RPMI7951 (cell line): ENCODE measurements at places on chromosomes 6 and 20. TPM values are rescaled to one million over a fixed set of nuclear protein-coding genes. Genes with fewer than 3 reads are reported as not detected.

Gene NKX2-4
- not detected in 2 replicates for total RNA-seq

Gene FNDC11
- 1.8 and 1.9 TPM in 2 replicates for total RNA-seq

Gene ZNF337
- total RNA-seq = 10.7 and 12.3 TPM in 2 replicates

Gene ZKSCAN3
- 3.9 and 4.3 TPM in 2 replicates for total RNA-seq

Gene C6orf58
- total RNA-seq = not detected in 2 replicates

Gene HLA-DRB1
- 4.7 and 5.5 TPM in 2 replicates for total RNA-seq

Gene GSTA3
- not detected in 2 replicates for total RNA-seq

Gene OR2H1
- not detected in 2 replicates for total RNA-seq

Gene SUPT3H
- total RNA-seq = 7.7 and 9.7 TPM in 2 replicates

Gene OPRM1
- total RNA-seq = not detected in 2 replicates

Gene SLC16A10
- 0.10 TPM in 1 of 2 replicates, not detected in the other for total RNA-seq

Gene OR2H2
- total RNA-seq = not detected in 2 replicates

Gene WFDC5
- not detected in 2 replicates for total RNA-seq

Gene KIF6
- 2.6 and 4.9 TPM in 2 replicates for total RNA-seq

Gene CAP2
- total RNA-seq = 29.5 and 35.9 TPM in 2 replicates

Gene TNXB
- total RNA-seq = 0.12 and 0.20 TPM in 2 replicates

Gene SRSF12
- total RNA-seq = not detected in 2 replicates

Gene FAM50B
- total RNA-seq = 2.2 and 2.3 TPM in 2 replicates

Gene BMP2
- 0.84 and 0.88 TPM in 2 replicates for total RNA-seq
